ENCODE measurements at places on chromosomes 16 and 17.

- no peak for DNase-seq
Measured at GRCh38 chr17:82118815-82119380, 20.9 kb upstream of the FASN start.

- no peak for DNase-seq
Measured at GRCh38 chr17:47872019-47872650, 21.2 kb upstream of the SP6 start.

DNA sequence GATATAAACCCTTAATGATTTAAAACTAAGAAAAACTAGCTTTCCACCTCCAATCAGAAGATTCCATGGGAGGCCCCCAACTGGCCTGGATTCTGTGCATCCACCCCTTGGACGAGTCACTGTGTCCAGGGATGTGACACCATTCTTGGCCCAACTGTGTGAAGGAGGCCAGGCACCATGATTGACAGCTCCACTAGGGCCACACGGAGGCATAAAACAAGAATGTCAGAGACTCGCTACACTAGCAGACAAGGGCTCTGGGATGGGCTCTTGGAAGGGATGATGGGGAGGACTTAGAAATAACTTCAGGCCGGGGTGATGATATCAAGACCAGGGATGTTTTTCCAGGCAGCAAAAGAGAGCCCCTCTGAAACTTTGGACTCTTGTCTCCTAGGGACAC, 117.8 kb upstream of the GNAO1 start:
- DNase-seq, result no peak

DNA sequence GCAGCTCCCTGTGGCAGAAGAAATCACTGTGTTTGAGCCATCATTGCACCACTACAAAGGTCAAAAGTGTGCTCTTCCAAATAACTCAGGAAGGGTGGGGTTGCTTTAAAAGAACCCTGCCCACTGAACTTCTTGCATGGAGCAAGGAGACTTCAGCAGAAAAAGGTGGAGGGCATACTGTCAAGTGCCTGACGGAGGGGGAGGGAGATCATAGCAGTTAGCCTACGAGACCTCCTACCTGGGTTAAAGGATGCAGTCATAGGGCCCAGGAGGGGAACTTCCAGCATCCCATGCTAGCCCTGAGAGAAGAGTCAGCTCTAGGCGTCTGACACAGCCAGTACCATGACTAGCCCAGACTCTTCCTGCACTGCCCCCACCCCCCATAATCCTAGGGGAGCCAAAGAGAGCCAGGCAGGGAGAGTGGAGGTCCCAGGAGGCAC, 45.3 kb upstream of the MSI2 start:
- DNase-seq, result no peak

- no peak for DNase-seq
Measured at GRCh38 chr17:66988069-66988798, 23.7 kb downstream of the CACNG4 start.

GRCh38 chr17:12415031-12415430, 250.7 kb upstream of the MYOCD start:
- no peak for DNase-seq

- DNase-seq, result peak; percentile 60
Measured at GRCh38 chr16:67163164-67163998, 1.2 kb upstream of the HSF4 start.
